ENCODE measurements at places on chromosomes 12 and 14.

DNA sequence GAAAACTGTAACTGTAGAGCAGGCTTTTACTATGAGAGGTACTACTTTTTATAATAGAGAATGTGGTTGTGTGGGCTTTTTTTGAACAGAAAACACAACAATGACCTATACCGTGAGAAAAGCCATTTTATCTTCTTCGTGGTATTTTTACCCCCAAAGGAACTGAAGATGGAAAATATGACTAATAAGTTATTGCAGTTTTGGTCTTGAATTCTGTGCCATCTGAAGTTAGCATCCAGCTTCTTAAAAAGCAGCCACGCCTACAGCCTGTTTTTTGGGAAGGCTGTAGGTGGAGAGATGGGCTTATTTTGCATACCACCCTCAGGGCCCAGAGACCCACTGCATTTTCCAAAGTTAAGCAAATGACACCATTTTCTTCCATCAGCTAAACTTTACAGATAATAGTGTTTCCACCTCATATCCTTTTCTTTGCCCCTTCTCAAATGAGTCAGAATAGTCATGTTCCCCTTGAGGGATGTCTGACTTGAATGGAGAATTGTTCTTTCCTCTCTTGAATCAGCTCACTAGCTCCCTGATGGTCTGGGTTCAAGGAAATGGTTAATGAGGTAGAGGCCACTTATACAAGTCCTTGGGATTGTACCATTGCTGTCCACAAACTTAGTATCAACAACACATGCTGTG is 53.0 kb downstream of the TBC1D30 start:
- DNase-seq = no peak

DNA sequence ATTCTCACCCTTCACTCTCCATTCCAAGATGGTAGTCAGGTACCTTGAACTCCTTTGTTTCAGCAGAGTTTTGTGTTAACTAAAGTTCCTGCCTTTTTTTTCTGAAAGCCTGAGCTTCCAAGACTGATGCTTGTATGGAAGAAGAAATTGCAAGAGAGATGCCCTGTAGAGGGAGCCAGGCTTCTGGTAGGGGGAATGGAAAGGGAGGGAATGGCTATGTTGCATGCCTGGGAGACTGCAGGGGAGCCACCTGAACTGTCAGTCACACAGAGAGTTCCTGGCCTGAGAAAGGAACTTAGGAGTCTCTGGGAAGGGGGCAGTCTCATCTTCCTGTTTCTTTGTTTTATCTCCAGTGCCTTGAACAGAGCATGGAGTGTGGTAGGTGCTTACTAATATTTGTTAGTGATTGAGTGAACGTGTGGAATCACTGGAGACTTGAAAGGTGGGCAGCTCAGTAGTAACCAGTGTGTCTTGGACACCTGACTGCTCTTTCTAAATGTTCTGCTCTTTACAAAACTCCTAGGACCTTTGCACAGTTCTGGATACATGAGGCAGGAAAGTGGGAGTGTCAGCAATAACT is 132.2 kb downstream of the ANO4 start:
- DNase-seq = no peak

DNA sequence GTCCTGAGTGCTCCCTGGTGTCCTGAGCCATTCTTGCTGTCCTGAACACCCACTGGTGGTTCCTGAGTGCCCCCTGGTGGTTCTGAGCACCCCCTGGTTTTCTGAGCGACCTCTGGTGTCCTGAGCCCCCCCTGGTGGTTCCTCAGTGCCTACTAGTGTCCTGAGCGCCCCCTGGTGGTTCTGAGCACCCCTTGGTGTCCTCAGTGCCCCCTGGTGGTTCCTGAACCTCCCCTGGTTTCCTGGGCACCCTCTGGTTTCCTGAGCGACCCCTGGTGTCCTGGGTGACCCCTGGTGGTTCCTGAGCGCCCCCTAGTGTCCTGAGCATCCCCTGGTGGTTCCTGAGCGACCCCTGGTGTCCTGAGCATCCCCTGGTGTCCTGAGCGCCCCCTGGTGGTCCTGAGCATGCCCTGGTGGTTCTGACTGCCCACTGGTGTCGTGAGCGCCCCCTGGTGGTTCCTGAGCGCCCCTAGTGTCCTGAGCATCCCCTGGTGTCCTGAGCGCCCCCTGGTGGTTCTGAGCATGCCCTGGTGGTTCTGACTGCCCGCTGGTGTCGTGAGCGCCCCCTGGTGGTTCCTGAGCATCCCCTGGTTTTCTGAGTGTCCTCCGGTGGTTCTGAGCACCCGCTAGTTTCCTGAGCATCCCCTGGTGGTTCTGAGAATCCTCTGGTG is 473.1 kb downstream of the TMEM121 start:
- no peak for DNase-seq

DNA sequence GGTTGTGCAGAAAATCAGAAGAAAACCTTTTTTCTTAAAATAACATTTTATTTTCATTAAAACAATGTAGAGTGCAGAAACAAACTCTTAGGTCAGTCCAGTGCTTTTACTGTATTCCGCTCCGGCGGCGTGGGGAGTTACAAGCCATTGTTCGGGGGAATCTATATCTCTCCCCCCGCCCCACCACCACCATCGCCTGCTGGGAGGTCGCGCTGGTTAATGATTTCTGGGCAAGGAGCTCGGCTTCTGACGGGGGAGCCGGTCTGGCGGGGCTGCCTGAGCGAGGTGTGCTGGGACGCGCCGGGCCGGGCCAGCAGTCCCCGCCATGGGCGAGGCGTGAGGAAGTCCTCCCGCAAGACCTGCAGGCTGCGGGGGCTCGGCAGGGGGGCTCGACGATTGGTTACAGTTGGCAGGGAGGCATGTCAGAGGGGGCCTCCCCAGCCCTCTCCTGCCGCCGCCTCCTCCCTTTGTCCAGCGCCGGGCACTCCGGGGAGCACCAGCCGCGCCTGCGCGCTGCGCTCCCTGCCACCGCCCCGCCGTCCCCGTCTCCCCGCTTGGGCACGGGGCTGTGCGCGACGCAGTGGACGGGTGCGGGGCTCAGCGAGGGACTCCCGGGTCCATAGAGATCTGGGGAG is 1.0 kb upstream of the DUSP6 start:
- DNase-seq = peak; percentile 71

All from NCI-H1048 (cell line).